Brain pericyte (primary cell): ENCODE measurements at places on chromosomes 1 and 21.

GRCh38 chr1:156741481-156741983 lies 644 bp upstream of the MRPL24 start:
- DNase-seq, result no peak

- no peak for DNase-seq
Measured at GRCh38 chr1:37722181-37723071, 30.1 kb downstream of the CDCA8 start.

- no peak for DNase-seq
Measured at GRCh38 chr1:13662493-13662892, 37.5 kb upstream of the PRDM2 start.

DNA sequence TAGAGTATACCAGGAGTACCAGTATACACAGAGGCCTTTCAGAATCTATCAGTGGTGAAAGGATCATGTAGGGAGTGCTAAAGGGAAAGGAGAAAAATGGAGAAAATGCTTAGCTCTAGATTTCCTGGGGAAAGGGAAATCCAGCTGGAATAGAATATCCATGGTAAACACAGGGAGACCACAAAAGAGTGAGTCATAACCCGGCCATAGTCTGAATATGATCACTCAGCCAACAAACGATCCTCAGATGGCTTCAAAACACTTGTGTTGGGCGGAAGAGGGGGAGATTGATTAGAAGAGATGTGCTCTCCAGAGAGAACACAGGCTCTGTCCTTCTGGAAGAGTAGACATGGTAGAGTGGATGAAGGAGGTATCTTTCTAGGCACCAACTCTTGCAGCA lies 180.6 kb downstream of the PAPPA2 start:
- no peak for DNase-seq

- DNase-seq, result no peak
Measured at GRCh38 chr1:209341146-209341545, 242.4 kb upstream of the CAMK1G start.

GRCh38 chr1:53987880-53988279 lies 30.1 kb downstream of the LDLRAD1 start:
- no peak for DNase-seq

DNA sequence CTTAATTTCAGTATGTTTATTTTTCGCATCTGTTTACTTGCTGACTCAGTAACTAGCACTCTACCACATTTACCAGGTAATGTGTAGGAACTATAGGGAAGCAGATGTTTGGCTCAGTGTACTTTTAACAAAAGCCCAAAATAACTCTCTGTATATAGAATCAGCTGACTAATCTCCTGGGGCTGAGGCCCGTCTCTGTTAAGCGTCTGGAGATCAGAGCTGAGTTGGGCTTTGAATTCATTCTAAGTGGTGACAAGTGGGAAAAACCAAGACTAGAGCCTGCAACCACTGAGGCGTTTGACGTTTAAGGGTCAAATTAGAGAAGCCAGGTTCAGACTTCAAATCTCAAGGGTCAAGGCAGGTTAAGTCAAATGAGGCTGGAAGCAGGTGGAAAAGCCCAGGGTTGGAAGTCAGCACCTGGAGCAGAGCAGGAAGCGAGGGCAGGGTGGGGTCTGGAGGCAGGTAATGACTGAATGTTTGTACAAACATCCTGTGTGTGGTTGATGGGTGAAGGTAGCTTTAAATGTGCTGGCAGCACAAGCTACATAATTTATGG lies 56.8 kb upstream of the LYST start:
- DNase-seq, result no peak

- no peak for DNase-seq
Measured at GRCh38 chr1:180859306-180859705, 53.4 kb upstream of the KIAA1614 start.

- DNase-seq, result no peak
Measured at GRCh38 chr21:17911628-17912027, 92.5 kb upstream of the C21orf91 start.

DNA sequence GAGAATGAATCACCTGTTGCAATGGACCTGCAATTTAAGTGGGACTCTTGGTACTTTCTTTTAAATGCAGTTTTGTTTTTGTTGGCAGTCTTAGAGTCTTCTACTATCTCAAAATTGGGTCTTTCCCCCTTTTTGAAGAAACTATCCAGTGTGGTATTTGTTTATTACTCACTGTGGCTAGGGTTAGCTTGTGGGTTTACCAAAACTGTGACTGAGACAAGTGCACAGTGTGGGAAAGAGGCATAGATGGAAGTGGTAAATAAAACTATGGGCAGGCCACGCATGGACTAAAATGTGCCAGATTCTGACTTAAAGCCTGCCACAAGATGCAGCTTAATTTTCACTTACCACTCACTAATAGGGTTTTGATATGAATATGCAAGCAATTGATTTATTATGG lies 1441.7 kb downstream of the PLA2G4A start:
- DNase-seq, result no peak

GRCh38 chr21:38340131-38340530 lies 83.3 kb downstream of the KCNJ15 start:
- DNase-seq, result no peak

DNA sequence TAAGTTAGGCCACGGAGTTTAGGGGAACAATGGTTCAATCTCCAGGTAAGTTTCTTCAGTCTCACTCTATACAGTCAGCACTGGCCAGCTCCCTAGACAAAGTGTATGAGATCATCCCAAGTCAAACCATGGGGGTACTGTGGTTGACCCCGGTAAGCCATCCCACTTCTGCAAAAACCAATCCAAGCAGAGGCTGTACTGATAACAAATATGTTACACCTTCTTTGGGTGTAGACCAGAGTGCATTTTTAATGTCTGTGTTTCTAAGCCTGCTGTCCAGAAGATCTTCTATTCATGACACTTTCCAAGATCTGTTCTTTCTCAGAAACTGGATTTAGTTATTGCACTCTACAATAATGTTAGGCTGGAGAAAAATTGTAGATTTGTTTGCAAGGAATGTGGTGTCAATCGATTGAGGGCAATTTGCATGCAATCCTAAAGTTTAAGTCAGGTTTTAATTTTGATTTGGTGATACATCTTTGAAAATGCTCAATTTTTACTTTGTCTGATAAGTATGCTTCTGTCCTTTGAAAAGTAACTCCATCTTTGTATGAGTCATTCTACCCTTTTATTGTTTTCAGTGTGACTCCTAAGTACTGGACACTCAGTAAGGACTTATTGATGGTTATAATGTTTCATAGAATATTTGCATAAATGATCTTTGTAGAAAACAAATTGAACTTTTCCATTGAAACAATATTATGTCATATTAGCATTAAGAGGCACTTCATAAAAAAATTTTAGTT lies 152.4 kb downstream of the HLX start:
- DNase-seq, result no peak

- no peak for DNase-seq
Measured at GRCh38 chr1:109255678-109256077, 6.3 kb downstream of the CELSR2 start.

GRCh38 chr1:184533049-184533448 lies 146.2 kb downstream of the C1orf21 start:
- DNase-seq, result no peak

DNA sequence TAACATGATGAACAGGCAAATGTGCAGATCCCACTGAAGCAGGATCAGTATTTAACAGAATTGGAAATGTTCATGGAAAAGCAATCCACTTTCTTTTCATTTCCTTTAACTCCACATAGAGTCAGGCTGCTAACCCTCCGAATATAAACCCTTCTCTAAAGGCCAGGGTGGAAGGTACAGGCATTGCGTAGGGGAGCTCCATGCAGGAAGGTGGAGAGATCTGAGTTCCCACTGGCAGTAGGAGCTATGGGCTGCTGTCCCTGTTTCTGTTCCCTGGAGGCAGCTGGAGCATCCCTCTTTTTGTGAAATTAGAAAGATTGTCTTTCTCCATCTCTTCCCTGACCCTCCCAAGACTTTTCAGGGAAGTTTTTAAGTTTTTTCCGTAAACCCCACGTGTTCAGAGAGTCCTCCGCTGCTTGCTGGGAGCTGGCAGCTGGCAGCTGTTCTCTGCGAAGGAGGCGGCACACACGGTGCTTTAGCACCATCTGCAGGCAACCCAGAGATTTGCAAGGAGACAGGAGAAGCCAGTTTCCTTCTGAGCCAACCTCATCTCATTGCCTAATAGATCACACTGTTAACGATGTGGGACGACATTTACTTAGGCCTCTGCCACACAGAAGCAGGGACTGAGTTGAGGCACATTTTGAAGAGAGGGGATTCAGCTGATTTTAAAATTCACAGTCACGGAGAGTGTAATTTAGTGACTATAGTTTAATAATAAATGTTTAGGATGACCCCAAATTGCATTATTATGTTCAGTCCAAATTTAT lies 55.4 kb upstream of the HOOK1 start:
- peak; percentile 65 for DNase-seq

DNA sequence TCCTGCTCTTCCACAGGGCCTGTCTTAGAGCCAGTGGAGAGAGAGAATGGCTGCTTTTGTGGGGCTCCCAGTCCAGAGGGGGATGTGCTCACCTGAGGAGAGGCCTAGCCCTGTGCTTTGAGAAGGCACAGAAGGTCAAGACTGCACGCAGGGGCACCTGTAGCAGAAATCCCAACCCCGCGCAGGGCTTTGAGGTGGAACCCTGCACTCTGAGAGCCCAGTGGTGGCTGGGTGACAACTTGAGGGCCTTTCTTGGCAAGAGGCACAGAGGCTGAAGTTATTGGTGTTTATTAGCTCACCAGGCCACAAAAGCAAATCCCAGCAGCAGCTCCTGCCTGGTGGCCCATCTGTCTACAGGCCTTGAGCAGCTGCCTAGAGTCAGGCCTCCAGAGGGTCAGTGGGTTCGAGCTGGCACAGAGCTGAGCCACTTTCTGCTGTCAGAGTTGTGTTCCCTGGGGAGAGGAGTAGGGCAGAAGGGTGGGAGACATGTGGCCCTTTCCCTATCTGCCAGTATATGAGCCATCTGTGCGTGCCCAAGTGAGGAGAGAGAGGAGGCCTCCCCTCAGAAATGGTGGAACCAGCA lies 31.4 kb downstream of the SZRD1 start:
- no peak for DNase-seq

GRCh38 chr1:66311092-66311491 lies 222.9 kb upstream of the SGIP1 start:
- DNase-seq, result no peak

GRCh38 chr1:100517515-100517914 lies 20.4 kb upstream of the GPR88 start:
- DNase-seq, result no peak

- no peak for DNase-seq
Measured at GRCh38 chr1:19468397-19468956, 16.9 kb downstream of the CAPZB start.

DNA sequence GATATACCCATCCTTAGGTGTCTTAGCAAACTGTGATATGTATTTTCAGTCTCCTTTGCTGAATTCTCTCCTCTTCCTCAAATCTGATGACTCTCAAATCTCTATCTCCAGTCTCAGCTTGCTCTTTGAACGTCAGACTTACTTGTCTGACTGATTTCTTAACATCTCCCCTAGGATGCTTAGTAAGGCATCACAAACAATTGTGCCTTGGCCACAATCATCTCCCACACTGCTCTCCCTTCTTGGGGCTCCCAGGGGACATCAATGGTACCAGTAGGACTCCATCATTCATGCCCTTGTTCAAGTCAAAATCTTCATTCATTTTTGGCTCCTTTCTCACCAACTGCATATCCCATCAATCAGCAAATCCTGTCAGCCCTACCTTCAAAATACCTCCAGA lies 42.0 kb downstream of the GNG12 start:
- DNase-seq, result no peak

GRCh38 chr21:45019887-45020537 lies 54.4 kb upstream of the ADARB1 start:
- DNase-seq, result no peak

GRCh38 chr1:921011-921837 lies 2.5 kb upstream of the SAMD11 start:
- DNase-seq, result no peak

DNA sequence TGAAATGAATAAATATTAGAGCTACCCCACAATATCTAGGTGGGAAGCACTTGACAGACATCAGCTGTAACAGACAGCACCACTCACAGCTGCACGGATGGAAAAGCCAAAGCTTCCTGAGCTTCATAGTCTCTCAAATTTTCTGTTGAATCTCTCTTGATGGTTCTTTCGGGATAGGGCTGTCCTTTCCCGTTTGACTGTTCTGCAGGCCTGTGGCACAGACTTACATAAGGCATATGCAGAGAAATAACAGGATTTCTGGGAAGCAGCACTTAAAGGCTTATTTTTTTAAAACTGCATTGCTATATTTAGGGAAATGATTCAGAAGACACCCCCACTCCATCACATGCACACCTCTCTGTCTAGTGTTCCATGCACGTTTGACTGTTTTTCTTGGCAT lies 77.5 kb downstream of the ZNF648 start:
- DNase-seq, result no peak

DNA sequence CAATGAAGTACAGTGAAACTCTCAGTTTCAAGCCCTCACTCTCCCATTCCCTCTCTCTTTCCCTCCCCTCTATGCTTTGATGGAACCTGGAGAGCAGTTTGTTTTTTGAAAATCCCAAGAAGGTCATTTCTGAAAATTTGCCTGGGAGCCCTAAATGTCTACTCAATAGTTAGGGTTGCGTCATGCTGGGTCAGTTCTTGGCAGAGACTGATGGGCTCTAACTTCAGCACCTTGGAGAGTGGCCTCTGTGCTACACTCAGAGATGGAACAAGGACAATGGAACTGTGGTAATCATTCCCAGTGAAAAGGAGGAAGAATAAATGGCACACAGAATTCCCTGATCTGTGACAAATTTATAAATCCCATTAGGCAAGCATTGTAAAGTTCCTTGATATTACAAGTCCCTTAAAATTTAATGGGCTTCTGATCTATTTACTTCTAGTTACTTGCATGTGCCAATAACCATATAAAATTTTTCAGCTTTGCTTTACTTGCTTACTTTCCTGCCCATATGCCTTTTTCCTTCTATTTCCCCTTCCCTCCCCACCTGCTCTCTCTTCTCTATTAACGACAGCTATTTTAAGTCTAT lies 182.9 kb upstream of the KCND3 start:
- DNase-seq, result no peak

DNA sequence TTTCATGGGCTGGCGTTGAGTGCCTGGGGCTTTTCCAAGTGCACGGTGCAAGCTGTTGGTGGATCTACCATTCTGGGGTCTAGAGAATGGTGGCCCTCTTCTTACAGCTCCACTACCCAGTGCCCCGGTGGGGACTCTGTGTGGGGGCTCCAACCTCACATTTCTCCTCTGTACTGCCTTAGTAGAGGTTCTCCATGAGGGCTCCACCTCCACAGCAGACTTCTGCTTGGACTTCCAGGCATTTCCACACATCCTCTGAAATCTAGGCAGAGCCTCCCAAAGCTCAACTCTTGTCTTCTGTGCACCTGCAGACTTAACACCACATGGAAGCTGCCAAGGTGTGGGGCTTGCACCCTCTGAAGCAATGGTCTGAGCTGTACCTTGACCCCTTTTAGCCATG lies 82.1 kb downstream of the CCDC18 start:
- DNase-seq, result no peak

GRCh38 chr1:108585313-108585712 lies 25.4 kb downstream of the EEIG2 start:
- no peak for DNase-seq
